NCI-H1105 treated with DMSO at 0.1 percent for 48 hours (cell line): ENCODE measurements at places on chromosomes 16 and 17.

GRCh38 chr17:22506861-22507260 lies 814.5 kb downstream of the KCNJ18 start:
- DNase-seq = no peak

DNA sequence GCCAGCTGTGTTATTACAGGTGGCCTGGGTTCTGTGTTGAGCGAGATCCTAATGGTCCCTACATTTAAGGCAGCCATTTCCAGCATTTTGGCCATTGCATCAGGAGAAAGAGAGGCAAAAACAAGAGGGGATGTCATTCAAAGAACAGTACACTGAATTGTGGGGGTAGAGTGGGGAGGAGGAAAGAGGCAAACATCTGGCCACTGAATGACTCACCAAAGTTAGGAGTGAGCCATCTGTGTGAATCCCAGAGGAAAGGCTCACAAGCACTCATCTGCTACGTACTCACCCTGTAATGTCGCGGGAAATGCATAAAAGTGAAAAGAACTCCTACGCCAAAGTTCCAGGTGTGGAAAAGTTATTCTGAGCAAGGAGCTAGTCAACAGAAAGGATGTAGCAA lies 16.7 kb downstream of the KRABD2 start:
- DNase-seq = no peak

DNA sequence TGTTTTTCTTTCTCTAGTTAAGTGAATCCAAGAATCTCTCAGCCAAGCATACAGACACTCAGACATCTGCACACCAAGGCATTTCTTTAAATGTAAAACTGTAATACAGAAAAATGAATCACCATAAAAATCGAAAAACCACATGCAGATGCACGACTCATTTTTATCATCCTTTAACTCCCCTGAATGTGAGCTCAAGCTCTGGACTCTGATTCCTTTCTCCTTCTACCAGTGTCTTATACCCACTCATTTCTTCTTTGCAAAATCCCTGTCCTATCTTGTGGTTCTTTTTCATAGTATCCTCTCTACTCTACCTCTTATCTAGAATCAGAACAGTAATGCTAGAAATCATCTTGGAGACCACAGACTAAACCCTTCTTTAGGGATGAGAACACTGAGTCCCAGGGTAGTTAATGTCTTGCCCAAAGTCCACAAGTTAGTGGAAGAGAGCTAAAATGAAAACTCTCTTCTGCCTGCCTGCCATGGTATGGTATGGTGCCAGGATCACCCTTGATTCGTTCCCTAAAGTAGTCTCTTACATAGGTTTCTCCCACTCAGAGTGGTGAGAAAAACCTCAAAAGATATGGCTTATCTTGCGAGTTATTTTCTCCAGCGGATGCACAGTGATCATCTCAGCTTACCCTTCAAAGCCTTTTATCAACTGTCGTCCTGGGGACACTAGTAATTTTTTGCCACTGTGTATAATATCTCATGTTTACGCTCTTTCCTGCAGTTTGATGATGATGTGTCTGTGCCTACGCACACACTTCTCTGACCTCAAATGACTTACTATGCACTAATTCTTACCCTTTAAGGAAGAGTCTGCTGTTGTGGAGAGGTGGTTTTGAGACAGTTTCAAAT lies 30.2 kb downstream of the BRD7 start:
- no peak for DNase-seq

GRCh38 chr17:41771389-41772206 lies 14.9 kb downstream of the JUP start:
- no peak for DNase-seq

GRCh38 chr17:72515291-72516065 lies 394.7 kb downstream of the SOX9 start:
- no peak for DNase-seq

DNA sequence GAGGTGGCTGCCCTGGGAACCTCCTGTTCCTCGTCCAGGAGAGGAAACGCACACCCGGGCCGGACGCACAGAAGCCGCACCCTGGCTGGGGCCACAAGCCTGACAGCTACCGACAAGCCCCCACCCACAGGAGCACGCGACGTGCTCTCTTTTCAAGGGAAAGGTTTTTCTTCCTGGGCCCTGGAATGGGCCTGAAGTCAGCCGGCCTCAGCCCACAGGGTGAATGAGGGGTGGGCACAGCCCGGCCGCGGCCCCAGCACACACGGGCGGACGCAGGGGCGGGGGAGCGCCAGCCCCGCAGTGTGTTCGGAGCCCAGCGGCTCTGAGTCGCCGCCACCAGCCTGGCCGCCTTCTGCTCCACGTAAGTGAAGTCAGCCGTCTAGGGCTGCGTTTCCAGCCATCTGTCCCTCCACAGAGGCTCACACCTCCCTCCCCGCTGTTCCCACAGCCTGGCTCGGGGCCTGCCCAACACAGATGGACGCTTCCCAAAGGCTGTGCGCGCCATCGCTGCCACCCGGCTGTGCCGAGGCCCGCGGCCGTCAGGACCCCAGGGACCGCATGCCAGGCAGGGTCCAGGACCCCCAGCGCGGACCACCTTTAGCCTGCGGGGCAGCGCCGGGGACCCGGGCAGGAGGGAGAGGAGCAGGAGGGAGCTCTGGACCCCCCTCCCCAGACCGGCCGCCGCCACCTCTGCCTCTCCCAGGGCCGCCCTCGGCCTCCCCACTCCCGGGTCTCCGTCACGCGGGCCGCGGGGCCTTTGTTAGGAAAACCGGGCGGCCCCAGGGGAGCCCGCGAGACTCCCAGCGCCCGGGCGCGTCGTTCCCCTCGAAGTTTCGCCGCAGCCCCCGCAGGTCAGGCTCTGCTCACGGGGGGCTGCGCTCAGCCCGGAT lies 36.8 kb downstream of the CBFA2T3 start:
- no peak for DNase-seq

DNA sequence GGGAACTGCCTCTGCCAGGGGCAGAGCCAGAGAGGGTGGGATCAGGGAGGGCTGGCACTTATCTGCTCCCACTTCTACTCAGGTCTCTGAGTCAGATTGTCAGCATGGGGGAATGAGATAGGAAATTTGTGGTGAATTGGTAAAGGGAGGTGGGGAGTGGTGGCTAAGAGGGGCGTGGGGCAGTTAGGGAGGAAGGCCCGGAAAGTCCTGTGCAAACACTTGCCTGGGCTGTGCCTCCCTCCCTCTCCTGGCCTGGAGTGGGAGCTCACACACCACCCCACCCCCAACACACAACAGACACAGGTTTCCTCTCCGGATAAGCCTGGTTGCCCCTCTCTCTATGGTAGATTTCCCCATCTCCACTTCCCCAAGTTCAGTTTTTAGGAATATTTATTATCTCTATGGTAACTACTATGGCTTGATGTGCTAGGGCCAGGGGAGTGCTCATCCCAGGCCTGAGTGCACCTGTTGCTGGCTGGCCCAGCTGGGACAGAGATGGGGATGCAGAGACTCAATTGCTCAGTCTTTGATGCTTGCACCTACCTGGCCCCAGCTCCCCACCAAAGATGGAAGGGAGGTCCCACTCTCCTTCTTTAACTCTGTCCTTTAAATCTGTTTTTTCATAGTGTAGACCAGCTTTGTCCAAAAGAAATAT lies 2.7 kb downstream of the SPNS2 start:
- DNase-seq = no peak

DNA sequence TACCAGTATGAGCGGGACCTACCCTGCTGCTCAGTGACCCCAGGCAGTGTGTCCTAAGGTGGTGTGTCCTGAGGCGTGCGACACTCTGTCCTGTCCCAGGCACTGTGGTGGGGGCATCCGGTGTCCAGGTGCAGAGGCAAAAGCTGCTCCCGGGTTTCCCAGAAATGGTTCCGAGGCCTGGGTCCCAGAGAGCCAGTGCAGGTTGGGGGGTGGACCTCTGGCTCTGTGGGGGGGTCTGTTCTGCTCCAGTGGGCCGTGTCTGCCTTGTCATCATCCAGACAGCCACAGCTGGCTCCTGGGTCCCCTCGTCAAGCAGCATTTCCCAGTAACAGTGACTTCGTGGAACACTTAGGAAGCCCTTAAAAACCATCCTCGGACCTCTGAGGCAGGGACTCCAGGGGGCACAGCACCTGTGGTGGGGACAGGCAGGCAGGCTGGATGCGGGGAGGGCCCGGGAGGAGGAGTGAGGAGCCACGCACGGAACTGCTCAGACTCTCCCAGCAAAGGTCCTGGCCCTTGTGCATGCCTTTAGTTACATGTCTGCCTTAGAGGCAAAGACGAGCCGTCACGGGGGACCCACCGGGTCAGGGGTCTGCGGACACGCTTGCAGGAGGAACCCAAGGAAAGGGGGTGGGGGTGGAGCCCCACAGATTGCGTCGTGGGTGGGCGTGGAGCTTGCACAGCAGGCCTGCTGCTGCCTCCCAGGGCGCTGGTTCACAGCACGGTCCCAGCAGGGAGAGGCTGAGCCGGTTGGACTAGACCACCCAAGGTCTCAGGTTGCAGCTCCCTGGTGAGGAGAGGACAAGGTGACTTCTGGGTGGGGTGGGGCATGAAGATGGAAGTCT lies 5.6 kb downstream of the SLC16A3 start:
- DNase-seq = no peak

DNA sequence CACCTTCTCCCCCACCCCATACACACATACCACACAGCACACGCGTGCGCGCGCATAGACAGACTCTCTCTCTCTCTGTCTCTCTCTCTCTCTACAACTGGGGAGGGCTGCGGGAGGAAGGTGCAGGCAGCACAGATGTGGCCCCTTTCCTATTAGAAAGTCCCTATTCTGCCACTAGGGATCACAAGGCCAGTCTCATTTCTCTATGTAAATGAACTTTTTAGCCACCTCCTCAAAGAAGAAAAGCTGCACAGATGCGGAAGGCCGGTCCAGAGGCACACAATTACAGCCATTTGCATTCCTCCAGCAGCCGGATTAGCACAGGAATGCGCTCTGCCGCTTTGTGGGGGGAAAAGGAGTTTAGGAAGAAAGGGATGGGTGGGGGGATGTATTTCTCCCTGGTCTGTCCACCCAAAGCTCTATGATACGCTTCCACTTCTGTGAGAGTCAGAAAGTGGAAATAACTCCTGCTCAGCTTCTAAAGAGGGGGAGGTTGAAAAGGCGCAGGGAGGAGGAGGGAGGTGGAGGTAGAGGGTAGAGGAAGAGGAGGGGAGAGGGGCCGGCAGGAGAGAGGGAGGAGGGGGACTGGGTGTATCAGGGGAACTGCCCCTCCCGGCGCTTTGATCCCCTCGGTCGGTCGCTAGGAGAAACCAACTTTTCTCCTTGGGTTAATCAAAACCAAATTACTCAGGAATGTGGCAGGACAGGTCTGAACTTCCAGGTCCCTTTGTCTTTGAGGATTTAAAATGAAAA lies 11.7 kb downstream of the ZFHX3 start:
- no peak for DNase-seq

DNA sequence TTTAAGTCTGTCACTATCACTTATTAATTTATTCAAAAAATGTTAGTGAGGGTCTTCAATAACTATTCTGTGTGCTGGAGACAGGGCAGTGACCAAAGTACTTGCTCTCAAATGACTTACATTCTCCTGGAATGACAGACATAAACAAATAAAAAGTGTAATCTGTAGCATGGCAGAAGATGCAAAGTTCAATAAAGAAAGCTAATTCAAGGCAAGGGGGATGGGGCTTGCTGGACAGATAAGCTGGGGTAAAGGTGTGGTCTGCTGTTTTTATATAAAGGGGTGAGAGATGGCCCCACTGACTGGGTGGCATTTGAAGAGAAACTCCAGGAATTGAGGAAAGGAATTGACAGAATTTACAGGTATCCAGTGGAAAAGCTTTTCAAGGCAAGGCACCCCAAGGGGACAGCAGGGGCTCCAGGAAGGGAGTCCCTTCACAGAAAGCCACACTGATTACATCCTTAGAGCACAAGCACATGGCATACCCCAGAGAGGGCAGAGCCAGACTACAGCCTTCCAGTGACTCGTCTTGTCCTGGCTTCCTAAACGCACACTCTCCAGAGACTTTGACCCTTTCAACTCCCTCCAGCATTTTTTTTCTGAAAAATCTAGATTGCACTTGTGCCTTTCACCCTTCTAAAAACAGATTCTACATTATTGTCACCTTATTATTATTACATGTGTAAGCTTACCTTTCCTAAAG lies 123.7 kb upstream of the HS3ST3A1 start:
- no peak for DNase-seq

DNA sequence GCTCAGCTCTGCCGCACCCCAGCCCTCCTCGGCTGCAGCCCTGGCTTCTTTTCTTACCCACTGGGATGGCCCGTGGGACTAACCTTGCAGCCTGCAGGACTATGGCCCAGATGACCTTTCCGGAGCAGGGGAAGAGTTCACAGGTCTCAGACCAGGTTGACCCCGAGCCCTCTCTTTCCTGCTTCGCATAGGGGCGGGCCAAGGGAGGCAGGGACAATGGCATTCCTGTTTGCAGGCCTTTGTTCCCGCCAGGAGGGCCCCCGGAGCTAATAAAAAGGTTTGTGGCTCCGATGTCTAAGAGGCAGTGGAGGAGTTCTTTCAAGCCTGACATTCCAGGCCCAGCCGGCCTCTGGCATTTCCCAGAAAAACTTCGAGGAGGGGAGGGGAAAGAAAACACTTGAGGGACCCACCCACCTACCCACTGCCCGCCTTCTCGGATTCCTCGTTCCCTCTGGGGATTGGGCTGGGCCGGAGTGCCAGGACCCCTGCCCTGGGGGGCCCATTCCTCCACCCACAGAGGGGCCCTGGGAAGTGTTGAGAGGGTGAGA lies 5.8 kb upstream of the SOCS3 start:
- DNase-seq = no peak

- DNase-seq = no peak
These were observed 51.0 kb upstream of the MRTFB start for GRCh38 chr16:14020141-14020540.

- DNase-seq = peak; percentile 10
These were observed 1.5 kb downstream of the PPM1E start for GRCh38 chr17:58757162-58757613.

- no peak for DNase-seq
These were observed 4.1 kb downstream of the CYLD start for GRCh38 chr16:50745940-50746339.

DNA sequence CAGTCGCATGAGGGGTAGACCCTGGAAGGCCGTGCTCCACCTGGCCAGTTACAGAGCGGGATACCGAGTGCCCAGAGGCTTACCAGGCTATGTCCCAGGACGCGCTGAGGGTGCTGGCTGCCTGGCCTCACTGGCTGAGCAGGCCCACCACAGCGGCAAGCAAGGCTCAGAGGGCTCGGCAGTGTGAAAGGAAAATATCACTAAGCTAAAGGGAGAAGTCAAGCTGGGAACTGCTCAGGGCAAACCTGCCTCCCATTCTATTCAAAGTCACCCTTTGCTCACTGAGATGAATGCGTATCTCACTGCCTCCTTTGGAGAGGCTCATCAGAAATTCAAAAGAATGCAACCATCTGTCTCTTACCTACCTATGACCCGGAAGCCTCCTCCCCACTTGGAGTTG lies 37.4 kb downstream of the CCDC57 start:
- no peak for DNase-seq

DNA sequence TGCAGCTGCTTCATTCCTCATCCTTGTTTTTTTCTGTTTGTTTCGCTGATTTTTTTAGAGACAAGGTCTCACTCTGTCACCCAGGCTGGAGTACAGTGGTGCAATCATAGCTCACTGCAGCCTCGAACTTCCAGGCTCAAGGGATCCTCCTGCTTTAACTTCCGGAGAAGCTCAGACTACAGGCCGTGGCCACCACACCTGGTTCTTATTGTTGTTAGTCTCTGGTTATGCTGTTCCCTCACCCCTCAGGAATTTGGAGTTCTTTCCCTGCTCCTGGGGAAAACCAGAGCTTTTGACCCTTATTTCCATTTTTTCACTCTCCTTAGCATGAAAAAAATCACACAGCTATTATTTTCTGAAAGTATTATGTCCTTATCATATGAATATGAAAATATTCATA lies 1.8 kb downstream of the ODF4 start:
- no peak for DNase-seq
